ENCODE measurements at places on chromosomes 4 and X. TPM values are rescaled to one million over a fixed set of nuclear protein-coding genes. Genes with fewer than 3 reads are reported as not detected.

- no peak for DNase-seq
Measured at GRCh38 chrX:24168807-24169206, 19.3 kb downstream of the ZFX start.

PRR32 gene
- not detected for total RNA-seq

KDR gene
- total RNA-seq = 15.1 TPM

- DNase-seq = no peak
Measured at GRCh38 chr4:185232370-185232769, 23.0 kb downstream of the SNX25 start.

- no peak for DNase-seq
Measured at GRCh38 chr4:124199755-124200154, 512.8 kb downstream of the ANKRD50 start.

DNA sequence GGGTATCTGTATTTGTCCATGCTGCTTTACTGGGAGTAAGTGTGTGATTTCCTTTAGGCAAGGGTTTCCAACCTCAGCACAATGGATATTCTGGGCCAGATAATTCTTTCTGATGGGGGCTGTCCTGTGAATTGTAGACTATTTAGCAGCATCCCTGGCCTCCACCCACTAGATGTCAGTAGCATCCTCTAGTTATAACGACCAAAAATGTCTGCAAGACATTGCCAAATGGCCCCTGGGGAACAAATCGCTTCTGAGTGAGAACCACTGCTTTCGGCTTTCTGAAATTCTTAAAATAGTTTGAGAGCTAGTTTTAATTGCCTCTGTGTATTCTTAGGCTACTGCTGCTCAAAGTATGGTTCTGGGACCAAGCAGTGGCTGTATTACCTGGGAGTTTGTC lies 81.2 kb upstream of the GPM6B start:
- DNase-seq = no peak

Data from posterior vena cava (tissue), 2 donors.